ENCODE measurements at places on chromosomes 3 and 15.

DNA sequence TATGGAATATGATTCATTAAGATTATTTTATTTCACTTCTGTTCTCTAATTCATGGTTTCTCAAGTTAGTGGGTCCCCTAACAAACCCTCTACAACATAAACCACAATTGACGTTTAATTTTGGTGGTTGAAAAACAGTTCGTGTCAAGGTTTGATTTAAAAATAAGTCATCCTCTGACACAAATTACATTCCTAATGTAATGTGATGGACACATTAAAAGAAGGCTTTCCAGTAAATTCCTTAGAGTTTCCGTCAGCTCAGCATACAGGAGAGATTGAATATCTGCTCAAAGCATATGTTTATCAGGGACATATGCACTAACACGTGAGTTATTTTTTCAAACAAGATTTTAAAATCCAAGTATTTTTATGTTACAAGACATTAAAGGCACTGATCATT is 626.5 kb upstream of the ADAMTS9 start:
- DNase-seq: no peak

GRCh38 chr3:58008141-58009025 is at the start of gene FLNB:
FLNB (plus strand) TSS chr3:58008422; CDS start chr3:58008565, 143 bp downstream.
- DNase-seq: peak; percentile 82

- DNase-seq: no peak
Measured at GRCh38 chr3:178787960-178788359, 251.7 kb downstream of the KCNMB2 start.

DNA sequence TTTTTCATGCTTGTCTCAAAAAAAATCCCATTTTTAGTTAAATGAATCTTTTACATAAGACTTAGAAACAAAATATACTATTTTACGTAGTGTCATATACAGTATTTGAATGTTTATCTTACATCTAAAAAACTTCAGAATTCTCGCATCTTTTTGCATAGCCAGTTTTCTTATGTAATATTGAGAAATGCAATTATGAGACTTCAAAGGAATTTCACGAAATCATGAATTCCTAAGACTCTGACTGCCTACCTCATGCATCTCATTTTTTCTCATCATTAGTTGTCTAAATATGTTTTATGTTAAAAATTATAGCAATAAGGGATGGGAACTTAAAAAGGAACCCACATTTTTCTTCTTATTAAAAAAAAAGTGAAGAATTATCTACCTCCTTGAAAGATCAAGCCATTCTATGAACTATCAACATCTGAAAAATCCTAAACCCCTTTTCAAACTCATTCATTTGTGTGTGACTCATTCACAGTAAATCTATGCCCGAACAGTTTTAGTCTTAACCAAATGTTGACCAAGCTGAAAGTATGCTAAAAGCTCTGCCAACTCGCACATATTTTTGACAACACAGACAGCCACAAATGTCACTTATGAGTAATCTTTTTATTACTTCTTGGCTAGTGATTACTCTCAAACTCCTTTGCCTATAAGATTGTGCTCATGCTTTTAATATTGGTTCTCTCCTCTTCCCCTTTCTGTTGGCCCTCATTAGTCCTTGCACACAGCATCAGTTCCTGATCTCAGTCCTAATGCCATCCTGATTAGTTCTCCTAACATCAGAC is 115.9 kb downstream of the DCLK3 start:
- peak; percentile 52 for DNase-seq

DNA sequence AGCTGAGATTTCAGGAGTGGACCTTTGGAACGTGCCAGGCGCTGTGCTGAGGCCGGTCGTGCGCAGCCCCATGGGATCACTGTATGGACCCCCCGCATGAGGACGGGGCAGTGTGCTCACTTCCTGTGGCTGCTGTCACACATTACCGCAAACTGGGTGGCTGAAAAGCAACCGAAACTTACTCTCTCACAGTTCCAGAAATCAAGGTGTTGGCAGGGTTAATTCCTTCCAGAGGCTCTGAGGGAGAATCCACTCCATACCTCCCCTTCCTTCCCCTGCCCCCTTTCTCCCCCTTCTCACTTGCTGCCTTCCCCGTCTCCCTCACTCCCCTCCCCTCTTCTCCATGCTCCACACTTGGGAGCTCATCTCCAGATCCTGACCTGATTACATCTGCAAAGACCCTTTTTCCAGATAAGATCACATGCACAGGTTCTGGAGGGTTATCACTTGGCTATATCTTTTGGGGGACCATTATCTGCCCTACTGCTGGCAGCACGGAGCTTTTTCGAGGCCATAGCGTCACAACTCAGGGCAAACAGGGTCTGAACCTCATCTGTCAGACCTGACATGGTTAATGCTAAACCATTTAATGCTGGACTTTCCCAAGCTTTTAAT is 41.2 kb downstream of the KLF13 start:
- DNase-seq: no peak

DNA sequence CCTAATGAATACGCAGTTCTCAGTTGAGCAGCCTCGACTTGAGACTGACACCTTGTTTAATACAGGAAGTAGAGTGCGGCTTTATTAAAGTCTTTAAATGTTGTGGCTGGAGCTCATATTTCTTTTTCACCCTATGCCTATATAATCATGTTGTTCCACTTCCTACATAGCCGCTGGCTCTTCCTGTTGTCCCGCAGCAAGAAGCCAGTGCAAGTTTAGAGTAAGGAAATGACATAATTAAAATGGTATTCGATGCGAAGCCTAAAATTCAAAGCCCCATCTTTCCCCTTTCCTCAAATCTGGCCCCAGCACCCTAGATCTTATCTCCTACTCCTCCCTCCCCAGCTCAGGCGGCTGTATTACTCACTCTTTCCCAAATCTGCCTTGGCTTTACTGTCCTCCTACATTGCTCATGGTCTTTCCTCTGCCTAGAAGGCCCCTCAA is 7.5 kb upstream of the PHLDB2 start:
- no peak for DNase-seq

DNA sequence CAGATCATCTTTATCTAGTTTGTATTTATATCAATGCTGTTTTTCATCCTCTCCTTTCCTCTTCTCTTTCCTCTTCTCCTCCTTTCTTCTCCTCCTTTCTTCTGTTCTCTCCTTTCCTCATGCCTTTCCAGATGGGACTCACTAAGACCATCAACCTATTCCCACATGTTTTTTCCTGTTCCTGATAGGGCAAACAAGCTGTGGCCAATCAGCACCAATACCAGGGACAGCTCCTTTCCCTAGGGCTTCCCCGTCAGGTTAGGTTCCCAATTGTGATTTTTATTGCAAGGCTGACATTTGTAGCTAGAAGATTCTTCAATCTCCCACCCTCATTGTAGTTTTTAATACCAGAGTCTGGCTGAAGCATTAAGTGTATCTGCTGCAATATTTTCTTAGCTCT is 76.3 kb upstream of the COL8A1 start:
- DNase-seq: no peak

DNA sequence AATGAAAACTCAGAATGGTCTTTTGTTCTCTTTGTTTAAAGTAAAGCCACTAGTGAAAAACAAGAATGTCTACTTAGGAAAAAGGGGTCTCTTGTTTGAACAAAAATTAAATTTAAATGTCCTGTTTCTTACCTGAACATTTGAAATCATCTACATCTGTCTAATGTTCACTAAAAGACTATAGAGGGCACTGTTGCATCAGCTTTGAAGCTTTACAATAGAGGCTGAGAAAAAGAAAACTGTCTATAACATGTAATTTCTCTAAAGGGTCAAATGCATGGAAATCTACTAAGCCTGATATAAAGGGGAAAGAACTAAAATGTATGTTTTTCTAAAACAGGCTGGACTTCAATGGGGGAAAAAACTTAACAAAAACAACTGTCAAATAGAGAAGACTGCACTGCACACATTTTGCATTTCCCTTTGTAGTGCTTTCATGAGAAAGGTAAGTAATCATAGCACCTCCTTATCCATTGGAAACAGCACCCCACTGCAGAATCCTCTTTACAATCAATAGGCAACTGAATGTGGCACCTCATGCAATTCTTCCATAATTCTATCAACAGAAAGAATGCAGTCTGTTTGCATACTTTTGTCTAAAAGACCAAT is 26.3 kb downstream of the DPH6 start:
- peak; percentile 60 for DNase-seq

DNA sequence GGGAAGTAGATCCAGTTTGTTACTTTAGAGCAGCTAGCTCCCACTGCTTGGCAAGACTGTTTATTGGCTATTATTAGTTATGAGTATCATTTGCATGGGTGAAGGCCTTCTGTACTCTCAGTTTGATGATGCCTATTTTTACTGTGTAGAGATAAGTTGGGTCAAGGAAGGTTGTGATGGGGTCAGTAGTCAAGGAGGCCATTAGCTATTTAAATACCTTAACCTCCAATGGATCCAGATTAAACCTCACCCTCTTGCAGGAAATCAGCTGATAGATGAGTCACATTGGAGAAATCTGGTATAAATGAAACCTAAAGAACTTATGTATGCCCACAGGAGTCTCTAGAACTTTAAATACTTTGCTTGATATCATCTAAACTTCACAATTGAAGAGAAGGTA is 45.0 kb downstream of the THBS1 start:
- DNase-seq: no peak

GRCh38 chr3:106617276-106617675 is 748.5 kb upstream of the CBLB start:
- DNase-seq: no peak

GRCh38 chr15:82763361-82764116 is 42.3 kb downstream of the FSD2 start:
- DNase-seq: no peak

GRCh38 chr3:13194285-13195209 is 121.3 kb upstream of the IQSEC1 start:
- no peak for DNase-seq

DNA sequence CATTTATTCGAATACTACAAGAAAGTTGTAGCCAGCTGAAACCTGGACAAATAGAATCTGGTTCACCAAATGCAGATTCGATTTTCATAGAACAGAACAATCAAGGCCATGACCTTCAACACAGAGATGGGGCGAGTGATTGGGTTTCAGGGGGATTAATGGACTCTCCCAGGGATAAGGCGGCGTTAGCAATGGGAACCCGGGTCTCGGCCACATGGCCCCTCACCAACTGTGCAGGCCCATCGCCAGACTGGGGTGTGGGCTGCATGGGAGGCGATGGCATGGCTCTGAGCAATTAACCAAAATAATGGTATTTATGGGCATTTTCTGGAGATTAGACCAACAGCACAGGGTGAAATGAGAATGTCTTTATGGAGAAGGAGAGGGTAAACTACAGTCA is 34.2 kb downstream of the VGLL4 start:
- no peak for DNase-seq

DNA sequence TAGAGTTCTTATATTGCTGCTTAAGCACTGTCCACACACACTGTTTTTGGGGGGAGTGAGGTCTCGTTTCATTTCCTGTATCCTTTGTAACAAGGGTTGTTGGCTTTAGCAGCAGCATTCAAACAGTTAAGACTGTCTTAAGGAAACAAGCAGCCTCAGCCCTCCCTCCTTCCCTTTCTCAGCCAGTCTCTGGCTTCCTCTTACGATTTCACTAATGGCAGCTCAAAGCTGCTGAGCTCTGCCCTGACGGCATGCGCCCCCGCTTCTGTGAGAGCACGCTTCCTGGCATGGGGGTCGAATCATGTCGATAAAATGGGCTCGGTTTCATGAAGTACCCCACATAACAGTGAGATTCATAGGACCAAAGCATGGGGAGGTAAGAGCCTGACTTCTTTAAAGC is 105.0 kb downstream of the KLHL25 start:
- peak; percentile 46 for DNase-seq

DNA sequence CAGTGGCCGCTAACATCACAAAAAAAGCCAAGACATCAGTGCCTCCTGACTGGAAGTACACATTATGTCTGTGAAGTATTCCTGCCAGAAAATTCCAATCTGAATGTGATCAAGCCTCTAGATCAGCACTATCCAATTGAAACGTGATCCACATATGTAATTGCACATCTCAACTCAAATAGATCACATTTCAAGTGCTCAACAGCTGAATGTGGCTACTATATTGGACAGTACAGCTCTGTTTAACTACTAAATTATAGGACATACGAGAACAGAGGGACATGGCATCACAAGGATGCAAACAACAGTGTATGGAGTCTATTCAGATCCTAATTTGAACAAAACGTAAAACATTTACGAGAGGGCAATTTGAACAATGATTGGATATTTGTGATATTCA is 542 bp upstream of the UBAP1L start:
- no peak for DNase-seq

- DNase-seq: no peak
Measured at GRCh38 chr15:66765478-66766281, 63.6 kb downstream of the SMAD6 start.

- peak; percentile 10 for DNase-seq
Measured at GRCh38 chr3:24495326-24495994, 810 bp upstream of the THRB start.

- no peak for DNase-seq
Measured at GRCh38 chr3:73933585-73933984, 308.8 kb upstream of the PDZRN3 start.

GRCh38 chr3:42684632-42685362 is 540 bp upstream of the KLHL40 start:
- DNase-seq: no peak

DNA sequence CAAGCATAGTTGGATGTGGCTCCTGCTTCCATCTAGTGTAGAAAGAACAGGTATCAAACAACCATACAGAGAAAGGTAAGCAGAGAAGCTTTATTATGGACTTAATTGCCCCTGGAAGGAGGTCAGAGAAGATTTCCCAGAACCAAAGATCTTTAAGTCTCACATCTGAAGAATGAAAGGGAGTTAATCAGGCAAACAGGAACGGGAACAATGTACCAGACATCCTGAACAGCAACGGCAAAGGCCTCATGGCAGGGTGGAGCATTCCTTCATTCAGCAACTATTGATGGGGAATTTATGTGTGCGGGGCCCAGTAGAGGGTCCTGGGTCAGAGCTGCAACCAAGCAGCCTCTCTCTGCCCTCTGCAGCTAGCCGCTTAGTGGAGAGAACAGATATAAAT is 61.5 kb downstream of the LMCD1 start:
- no peak for DNase-seq

- DNase-seq: no peak
Measured at GRCh38 chr15:28946803-28947202, 61.0 kb downstream of the APBA2 start.

GRCh38 chr3:138567403-138567802 is 26.7 kb downstream of the CEP70 start:
- DNase-seq: peak; percentile 1

DNA sequence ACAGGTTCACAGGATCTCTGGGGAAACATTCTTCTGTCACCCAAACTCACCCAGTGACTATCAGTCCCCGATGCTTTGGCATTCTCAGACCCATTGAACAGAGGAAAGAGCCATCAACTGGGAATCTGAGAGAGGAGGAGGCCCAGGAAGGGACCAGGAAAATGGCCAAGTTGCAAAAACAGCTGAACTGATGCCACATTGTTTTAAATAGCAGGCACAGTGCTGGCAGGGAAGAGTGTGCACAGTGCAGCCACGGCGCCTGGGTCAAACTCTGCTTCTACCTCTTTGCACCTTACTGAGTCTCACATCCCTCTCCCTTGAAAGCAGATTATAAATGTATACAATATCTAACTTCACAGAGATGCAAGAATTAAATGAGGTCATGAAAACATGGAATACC is 66.4 kb downstream of the SRGAP3 start:
- DNase-seq: no peak

All from erythroblast (primary cell).